ENCODE measurements at places on chromosomes 2 and 18.

GRCh38 chr2:228602288-228602687, 420.8 kb upstream of the SPHKAP start:
- DNase-seq = no peak

GRCh38 chr2:126719191-126719832, 63.4 kb downstream of the GYPC start:
- no peak for DNase-seq

GRCh38 chr2:112181571-112182290, 43.5 kb downstream of the FBLN7 start:
- no peak for DNase-seq

- DNase-seq = no peak
Measured at GRCh38 chr2:228348516-228349064, 167.1 kb upstream of the SPHKAP start.

DNA sequence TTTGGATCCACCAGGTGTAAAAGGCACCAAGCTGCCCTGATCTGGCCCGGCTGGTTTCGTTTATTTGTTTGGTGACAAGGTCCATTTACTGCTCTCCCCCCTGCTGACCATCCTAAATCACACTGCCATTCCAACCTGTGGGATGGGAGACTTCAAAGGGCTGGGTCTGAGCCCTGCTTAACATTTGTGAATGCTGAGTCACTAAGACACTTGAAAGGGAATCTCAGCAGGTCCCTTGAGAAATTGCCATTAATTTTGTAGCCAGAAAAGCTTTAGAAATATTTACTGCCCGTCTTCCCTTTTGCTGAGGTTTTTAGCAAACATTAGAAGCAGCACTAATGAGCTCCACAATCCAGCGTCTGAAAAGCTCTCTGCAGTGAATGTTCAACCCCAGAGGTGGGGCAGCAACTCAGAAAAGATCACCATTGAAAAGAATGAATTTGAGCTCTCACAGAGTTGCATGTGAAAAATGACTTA, 133.8 kb downstream of the ARL4C start:
- peak; percentile 33 for DNase-seq

GRCh38 chr2:120774557-120775160, 39.0 kb downstream of the GLI2 start:
- DNase-seq = no peak

- no peak for DNase-seq
Measured at GRCh38 chr18:67428805-67429204, 87.7 kb downstream of the DSEL start.

DNA sequence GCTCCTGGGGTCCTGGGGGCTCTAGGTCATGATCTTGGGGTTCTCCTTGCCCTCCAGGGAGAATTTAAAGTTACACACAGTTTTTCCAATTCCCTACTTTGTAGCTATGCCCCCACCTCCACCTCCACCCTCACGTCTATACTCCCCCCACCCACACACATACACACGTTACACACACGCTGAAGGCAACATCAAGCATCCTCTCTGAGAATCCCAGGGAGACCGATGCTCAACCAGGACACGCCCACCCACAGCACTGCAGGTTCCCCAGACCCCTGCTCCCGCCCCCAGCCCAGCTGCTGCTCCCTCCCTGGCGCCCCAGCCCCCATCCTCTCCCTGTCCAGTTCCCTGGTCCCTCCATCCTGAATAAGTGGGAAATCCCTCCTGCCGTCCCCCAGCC, 6.4 kb upstream of the TNS1 start:
- no peak for DNase-seq

DNA sequence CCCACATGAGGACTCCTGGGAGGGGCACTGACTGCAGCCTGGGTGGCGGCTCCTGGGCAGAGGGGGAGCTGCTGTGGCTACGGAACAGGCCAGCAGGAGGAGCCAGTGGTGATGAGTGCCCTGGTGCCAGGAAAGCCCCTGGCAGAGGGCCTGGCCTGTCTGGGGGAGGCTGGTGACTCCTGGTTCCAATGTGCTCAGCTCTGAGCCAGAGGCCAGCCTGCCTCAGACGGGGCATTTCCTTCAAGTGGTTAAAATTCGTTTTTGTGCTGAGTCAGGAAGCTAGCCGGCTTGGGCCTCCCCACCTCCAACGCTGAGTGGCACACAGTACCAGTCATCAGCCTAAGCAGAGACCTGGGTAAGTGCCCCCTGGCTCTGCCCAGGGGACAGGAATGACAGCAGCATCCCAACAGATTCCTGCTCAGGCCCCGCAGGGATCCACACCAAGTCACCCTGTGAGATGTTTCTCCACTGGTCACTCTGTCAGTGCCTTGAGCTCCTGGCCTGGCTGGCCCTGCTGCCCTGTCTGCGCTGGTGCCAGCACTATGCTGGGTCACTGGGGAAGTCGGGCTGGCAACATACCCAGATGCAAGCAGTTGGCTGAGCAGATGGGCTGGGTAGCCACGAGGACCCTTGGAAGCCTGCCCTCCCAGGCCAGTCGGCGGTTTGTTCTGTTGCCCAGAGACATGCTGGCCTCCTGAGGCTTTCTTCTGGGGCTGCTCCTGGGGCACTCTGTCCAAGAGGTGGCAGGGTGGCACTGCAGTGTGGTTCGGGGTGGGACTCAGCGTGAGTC, 7.1 kb upstream of the KLF11 start:
- DNase-seq = peak; percentile 67

GRCh38 chr18:50647237-50647636, 87.3 kb downstream of the MAPK4 start:
- DNase-seq = no peak

GRCh38 chr2:132608311-132608710, 61.7 kb downstream of the LYPD1 start:
- DNase-seq = no peak

- DNase-seq = peak; percentile 19
Measured at GRCh38 chr2:160674146-160674750, 180.6 kb upstream of the RBMS1 start.

DNA sequence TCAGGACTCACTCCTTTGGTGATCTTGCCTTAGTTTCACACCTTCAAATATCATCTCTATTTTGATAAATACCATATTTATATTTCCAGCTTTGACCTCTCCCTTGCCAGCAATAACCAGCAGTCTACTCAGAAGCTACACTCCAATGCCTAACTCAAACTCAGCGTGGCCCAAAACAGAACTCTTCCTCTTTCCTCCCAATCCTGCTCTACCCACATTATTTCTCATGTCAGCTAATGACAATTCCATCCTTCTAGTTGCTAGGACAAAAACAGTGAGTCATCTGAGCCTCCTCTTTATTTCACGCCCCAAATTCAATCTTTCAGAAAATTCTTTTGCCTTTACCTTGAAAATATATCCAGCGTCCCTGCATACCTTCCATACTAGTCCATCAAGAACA, 23.5 kb downstream of the CYRIA start:
- DNase-seq = no peak

DNA sequence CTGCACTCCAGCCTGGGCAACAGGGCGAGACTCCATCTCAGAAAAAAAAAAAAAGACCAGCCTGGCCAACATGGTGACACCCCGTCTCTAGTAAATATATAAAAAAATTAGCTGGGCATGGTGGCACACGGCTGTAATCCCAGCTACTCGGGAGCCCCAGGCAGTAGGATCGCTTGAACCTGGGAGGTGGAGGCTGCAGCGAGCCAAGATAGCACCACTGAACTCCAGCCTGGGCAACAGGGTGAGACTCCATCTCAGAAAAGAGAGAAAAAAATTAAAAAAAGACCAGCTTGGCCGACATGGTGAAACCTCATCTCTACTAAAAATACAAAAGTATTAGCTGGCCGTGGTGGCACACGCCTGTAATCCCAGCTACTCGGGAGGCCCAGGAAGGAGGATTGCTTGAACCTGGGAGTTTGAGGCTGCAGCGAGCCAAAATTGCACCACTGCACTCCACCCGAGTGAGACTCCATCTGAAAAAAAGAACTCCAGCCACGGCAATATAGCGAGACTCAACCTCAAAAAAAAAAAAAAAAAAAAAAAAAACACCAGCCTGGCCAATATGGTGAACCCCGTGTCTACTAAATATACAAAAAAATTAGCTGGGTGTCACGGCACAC, 346.1 kb upstream of the PLGLB2 start:
- DNase-seq = no peak

GRCh38 chr2:13158466-13158865, 441.7 kb downstream of the TRIB2 start:
- no peak for DNase-seq

- DNase-seq = no peak
Measured at GRCh38 chr2:173161507-173161906, 85.9 kb downstream of the MAP3K20 start.

DNA sequence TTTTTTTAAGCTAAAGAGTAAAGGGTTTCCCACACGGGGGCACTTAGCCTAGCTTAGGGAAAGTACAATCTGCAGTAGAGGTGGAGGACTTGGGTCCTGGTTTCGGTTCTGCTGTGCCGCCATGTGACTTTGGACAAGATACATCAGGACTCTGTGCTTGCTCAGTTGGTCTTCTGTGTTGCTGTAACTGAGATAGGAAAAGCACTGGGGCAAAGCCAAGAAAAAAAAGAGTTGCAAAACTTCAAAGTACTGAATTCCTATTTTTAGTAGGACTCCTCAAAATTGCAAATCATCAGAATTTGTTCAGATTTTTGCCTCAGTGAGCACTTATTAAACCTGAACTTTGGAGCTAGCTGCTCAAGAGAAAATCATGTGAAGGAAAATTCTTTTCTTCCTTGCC, 96.3 kb upstream of the STON1 start:
- no peak for DNase-seq

DNA sequence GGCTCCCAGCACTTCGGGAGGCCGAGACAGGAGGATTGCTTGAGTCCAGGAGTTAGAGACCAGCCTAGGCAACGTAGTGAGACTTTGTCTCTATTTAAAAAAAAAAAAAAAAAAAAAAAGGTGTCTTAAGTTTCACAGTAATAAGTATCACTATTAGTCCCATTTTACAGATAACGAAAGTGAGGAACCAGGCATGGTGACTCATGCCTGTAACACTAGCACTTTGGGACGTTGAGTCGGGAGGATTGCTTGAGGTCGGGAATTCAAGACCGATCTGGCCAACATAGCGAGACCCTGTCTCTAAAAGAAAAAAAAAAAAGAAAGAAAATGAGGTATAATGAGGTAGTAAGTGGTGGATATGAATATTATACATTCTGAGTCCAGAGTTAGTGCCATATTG, 2.5 kb downstream of the KCNJ13 start:
- DNase-seq = no peak

DNA sequence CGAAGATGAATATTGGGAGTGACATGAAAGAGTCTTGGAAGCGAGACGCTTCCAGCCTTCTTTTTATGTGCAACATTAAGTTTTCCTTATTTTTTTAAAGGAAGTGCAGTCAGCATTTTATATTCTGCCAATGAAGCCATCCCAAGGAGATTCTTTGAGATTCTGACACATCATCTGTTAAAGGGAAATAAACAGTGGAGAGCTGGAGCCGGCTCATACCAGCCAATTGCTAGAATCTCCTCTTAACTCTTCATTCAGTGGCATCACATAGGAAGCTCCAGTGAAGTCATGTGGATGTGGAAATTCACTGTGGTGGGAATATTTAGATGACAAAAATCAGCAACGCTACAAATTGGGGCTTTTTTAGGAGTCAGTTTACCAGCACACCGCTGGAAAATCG, 23.7 kb upstream of the GPR39 start:
- DNase-seq = no peak

DNA sequence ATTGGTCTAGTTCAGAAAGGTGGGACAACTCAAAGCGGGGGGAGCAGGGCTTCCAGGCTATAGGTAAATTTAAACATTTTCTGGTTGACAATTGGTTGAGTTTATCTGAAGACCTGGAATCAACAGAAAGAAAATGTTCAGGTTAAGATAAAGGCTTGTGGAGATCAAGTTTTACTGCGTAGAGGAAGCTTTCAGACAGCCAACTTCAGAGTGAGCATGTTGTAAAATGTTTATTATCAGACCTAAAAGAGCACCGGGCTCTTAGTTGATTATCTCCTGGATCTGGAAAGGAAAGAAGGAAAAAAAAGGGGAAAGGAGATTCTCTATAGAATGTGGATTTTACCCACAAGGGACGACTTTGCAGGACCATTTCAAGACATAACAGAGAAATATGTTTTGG, 227.0 kb upstream of the SH3BP4 start:
- no peak for DNase-seq

DNA sequence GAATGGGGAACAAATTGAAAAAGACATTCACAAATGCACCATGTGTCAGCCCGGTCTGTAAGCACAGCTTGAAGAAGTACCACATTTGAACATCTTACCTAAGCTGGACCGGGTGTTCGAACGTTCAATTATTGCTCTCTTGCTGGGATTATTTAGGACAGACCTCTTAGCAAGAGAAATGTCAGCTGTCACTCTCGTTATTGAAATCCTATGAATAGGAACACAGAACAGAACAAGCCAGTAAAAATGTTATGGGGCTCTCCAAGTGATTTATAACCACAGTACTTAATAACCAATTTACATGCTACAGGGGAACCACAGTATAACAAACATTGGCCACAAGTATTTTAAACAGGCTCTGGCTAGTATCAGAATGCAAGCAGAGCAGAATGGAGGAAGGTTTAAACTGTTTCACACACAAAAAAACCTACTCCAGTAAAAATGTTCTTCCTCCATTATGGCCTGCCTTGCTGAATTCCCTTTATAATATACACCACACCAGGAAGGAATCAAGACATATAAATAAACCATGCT, 32.5 kb upstream of the ARL5A start:
- DNase-seq = no peak

DNA sequence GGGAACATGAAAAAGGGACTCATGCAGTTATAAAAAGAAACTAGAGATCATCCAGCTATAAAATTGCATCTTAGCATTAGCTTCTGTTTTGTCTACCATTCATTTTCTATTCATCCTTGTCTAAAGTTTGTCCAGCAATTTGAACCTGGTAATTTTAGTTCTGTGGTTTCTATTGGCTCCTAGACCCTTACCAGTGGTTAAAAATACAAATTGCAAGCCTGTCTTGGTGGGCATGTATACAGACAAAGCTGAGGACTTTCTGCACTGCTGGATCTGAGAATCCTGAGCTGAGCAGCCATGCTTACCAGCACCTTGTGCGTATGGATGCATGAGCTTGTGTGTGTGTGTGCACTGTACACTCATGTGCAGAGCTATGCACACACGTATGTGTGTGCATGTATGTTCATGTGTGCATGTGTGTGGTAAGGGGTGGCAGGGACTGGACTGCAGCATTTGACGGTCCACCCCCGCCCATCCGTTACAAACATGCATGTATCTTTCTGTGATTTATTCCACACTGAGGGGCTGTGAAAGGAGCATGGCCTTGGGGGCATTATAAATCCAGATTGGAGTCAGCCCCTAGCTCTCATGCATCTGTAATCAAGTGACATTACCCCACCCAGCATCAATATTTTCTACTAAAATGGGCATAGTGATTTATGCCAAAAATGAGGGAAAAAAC, 144.7 kb downstream of the FAM210A start:
- DNase-seq = no peak

DNA sequence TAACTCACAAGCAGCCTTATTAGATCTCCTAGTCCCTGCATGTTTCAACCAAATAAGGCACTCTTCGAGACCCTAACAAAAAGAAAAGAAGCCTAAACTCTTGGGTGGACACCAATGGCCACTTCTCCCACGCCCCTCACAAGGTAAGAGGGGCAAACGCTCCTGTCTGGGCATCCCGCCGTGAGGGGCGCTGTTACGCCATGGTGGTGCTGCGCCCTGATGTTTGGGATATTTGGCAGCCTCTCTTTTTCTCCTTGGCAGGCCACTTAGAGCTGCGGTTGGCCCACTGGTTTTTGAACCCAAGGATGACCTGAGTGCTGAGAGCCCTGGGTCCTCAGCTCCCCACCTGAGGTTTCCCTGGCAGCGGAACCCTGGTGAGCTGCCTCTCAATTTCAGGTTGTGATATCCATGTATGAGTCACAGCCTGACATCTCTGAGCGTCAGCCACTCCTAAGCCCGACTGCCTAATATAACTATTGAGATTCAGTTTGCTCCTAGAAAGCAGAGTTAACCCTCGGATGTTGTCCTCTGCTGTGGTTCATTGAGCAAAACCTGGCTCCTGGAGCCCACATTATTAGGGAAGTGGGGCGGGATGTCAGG, 103.3 kb downstream of the COL6A3 start:
- no peak for DNase-seq

Measured in retinal pigment epithelial cell (primary cell).